Activated B cell treated with CpG ODN at 0.5 μM for 24 hours (primary cell): ENCODE measurements at places on chromosomes 2 and 18.
A peak's percentile ranks its signal among the peaks of the same experiment; 100 is the strongest.

GRCh38 chr2:17086990-17087389 lies 421.4 kb upstream of the CYRIA start:
- H3K4me1 ChIP-seq, result no peaks in the 10 kb centered on the region
- H3K27ac ChIP-seq, result no peak overlapping the region

DNA sequence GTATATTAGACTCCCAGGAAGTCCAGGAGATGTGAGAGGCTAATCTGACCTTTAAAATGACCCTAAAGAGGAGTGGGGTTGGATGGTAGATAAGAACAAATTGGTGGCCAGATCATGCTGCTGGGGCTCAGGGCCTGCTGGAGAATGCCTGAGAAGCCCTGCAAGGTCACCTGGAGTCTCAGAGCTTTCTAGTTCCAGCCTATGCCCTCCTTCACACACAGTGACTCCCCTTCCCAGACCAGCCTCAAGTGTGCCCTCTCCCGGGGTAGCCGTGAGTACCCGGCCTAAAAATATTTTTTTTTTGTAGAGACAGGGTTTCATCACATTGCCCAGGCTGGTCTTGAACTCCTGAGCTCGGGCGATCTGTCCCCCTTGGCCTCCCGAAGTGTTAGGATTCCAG lies 44.2 kb upstream of the FZD5 start:
- DNase-seq, result no peak
- no peaks in the 10 kb centered on the region for H3K36me3 ChIP-seq
- no peaks in the 10 kb centered on the region for H3K4me1 ChIP-seq
- H3K4me3 ChIP-seq, result no peak overlapping the region
- no peak overlapping the region for H3K27ac ChIP-seq

GRCh38 chr2:85998071-85998991 lies 107.4 kb downstream of the POLR1A start:
- no peaks in the 10 kb centered on the region for H3K27me3 ChIP-seq
- peak overlapping the region; percentile 66 for H3K4me3 ChIP-seq
- peaks cover 82% of the 10 kb centered on the region for H3K4me1 ChIP-seq
- no peak for DNase-seq
- H3K36me3 ChIP-seq, result no peaks in the 10 kb centered on the region

- H3K27ac ChIP-seq, result no peak overlapping the region
- peaks cover 1% of the 10 kb centered on the region for H3K27me3 ChIP-seq
- peaks cover 3% of the 10 kb centered on the region for H3K36me3 ChIP-seq
- no peak for DNase-seq
- H3K4me3 ChIP-seq, result no peak overlapping the region
- H3K4me1 ChIP-seq, result peaks cover 11% of the 10 kb centered on the region
Observed at GRCh38 chr2:32258242-32258641, 6.4 kb downstream of the NLRC4 start.

DNA sequence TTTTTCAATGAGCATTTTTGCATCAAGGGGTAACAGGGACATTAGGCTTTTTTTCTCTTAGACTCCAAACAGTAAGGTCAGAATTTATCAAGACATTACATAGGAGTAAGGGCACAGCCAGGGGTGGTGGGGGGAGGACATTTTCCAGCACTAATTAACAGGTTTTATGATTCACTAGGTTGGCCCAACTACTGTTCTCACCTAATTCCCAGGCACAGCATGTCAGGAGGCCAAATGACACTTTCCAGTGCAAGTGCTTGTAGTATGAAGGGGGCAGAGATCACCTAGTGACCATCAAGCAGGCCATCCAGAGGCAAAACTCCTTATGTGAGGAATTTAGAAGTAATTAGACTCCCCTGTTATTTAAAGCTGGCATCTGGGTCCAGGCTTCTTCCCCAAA lies 3.9 kb upstream of the MBD2 start:
- H3K4me3 ChIP-seq, result no peak overlapping the region
- no peaks in the 10 kb centered on the region for H3K27me3 ChIP-seq
- H3K36me3 ChIP-seq, result peaks cover 6% of the 10 kb centered on the region
- DNase-seq, result no peak
- no peak overlapping the region for H3K27ac ChIP-seq

- peaks cover 2% of the 10 kb centered on the region for H3K4me1 ChIP-seq
- no peak for DNase-seq
- H3K27ac ChIP-seq, result no peak overlapping the region
- H3K27me3 ChIP-seq, result peaks cover 27% of the 10 kb centered on the region
- no peak overlapping the region for H3K4me3 ChIP-seq
Observed at GRCh38 chr18:37242091-37242490, 323.5 kb downstream of the CELF4 start.

GRCh38 chr2:117065912-117066311 lies 748.6 kb upstream of the DDX18 start:
- H3K36me3 ChIP-seq, result no peaks in the 10 kb centered on the region
- H3K27me3 ChIP-seq, result no peaks in the 10 kb centered on the region
- H3K4me1 ChIP-seq, result no peaks in the 10 kb centered on the region
- no peak overlapping the region for H3K27ac ChIP-seq
- no peak for DNase-seq

DNA sequence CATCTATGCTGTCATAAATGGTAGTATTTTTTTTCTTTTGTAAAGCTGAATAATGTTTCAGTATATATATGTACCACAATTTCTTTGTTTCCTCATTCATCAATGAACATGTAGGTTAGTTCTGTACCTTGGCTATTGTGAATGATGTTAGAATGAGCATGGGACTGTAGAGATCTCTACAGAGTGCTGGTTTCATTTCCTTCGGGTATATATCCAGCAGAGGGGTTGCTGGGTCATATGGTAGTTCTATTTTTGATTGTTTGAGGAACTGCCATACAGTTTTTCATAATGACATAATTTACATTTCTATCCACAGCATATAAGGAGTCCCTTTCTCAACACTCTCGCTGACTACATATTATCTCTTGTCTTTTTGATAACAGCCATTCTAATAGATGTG lies 243.5 kb downstream of the CDH7 start:
- H3K4me1 ChIP-seq, result no peaks in the 10 kb centered on the region
- no peak for DNase-seq
- H3K36me3 ChIP-seq, result no peaks in the 10 kb centered on the region
- no peaks in the 10 kb centered on the region for H3K27me3 ChIP-seq
- no peak overlapping the region for H3K4me3 ChIP-seq
- no peak overlapping the region for H3K27ac ChIP-seq

GRCh38 chr2:238378230-238379095 lies 48.3 kb upstream of the ASB1 start:
- DNase-seq, result no peak
- no peak overlapping the region for H3K27ac ChIP-seq
- H3K27me3 ChIP-seq, result no peaks in the 10 kb centered on the region
- peaks cover 6% of the 10 kb centered on the region for H3K36me3 ChIP-seq
- H3K4me1 ChIP-seq, result peaks cover 10% of the 10 kb centered on the region

DNA sequence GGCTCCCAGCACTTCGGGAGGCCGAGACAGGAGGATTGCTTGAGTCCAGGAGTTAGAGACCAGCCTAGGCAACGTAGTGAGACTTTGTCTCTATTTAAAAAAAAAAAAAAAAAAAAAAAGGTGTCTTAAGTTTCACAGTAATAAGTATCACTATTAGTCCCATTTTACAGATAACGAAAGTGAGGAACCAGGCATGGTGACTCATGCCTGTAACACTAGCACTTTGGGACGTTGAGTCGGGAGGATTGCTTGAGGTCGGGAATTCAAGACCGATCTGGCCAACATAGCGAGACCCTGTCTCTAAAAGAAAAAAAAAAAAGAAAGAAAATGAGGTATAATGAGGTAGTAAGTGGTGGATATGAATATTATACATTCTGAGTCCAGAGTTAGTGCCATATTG lies 2.5 kb downstream of the KCNJ13 start:
- no peaks in the 10 kb centered on the region for H3K27me3 ChIP-seq
- H3K4me1 ChIP-seq, result peaks cover 22% of the 10 kb centered on the region
- H3K36me3 ChIP-seq, result peaks cover 38% of the 10 kb centered on the region
- H3K27ac ChIP-seq, result no peak overlapping the region
- DNase-seq, result no peak

DNA sequence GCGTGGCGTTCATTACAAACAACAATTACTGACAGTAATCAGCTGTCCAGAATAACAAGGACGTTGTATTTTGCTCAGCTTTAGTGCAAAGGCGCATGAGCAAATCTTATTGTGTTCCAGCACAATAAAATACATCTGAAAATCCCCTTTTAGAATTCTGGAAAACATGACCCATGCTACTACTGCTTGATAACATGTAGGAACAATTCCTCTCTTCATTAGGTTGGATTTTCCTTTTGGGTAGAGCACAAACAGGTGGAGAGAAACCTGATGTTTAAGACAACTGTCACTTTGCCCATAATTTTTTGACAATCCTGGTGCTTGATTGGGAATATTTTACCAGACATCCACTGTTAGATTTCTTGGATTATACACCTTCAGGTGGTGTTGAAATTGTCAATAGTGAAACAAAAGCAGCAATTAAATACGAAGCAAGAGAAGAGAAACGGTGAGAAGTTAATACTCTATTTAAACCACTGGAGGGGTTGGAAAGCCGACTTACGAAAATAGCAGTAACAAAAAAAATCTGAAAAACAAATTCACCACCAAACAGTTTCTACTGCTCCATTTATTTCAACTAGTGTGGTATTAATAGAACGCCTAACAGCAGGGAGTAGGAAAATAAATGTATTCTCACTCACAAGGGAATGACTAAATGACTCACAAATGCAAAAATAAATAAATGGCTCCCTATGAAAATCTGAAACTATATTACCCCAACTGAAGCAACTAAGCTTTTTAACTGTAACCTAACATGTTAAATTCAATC lies 102.7 kb downstream of the CPO start:
- no peaks in the 10 kb centered on the region for H3K36me3 ChIP-seq
- H3K27ac ChIP-seq, result no peak overlapping the region
- H3K4me3 ChIP-seq, result no peak overlapping the region
- H3K4me1 ChIP-seq, result peaks cover 6% of the 10 kb centered on the region
- peaks cover 22% of the 10 kb centered on the region for H3K27me3 ChIP-seq
- no peak for DNase-seq

DNA sequence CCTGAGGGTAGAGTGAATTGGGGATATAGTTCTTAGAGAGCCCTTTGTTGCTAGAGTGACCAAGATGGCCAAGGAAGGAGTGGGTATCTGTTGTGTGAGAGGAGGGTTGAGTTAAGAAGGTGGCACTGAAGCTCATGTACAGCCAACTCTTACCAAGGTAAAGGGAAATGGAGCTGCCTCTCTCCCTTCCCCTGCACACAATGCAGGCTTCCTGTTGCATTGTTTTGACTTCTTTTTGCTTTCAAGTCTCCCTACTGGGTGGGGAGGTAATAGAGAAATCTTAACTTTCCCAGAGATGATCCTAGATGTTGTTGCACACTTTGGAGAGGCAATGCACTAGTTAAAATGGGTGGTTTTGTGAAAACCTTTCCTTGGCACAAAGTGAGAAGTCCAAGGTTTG lies 23.8 kb downstream of the HOXD1 start:
- peaks cover 10% of the 10 kb centered on the region for H3K27me3 ChIP-seq
- H3K4me3 ChIP-seq, result no peak overlapping the region

GRCh38 chr18:68314403-68314802 lies 400.5 kb downstream of the TMX3 start:
- H3K4me1 ChIP-seq, result no peaks in the 10 kb centered on the region
- no peaks in the 10 kb centered on the region for H3K27me3 ChIP-seq

DNA sequence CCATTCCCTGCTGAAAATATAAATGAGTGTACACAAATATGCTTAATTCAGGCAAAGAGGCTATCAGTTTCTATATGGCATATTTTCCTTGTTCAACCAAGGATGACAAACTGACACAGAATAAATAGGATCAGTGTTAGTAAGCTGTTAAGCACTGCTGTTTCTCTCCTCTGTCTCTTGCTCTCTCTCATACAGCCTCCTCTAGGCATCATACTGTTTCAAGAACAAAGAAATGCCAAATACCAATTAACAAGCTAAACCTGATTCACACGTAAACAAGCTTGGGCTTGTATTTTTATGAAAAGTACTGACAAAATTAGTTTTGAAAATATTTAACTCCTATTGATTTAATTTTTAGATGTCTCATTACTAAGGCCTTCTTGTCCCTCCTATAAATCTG lies 1027.2 kb upstream of the ACVR2A start:
- no peak for DNase-seq
- no peaks in the 10 kb centered on the region for H3K27me3 ChIP-seq
- H3K27ac ChIP-seq, result no peak overlapping the region
- H3K36me3 ChIP-seq, result no peaks in the 10 kb centered on the region

DNA sequence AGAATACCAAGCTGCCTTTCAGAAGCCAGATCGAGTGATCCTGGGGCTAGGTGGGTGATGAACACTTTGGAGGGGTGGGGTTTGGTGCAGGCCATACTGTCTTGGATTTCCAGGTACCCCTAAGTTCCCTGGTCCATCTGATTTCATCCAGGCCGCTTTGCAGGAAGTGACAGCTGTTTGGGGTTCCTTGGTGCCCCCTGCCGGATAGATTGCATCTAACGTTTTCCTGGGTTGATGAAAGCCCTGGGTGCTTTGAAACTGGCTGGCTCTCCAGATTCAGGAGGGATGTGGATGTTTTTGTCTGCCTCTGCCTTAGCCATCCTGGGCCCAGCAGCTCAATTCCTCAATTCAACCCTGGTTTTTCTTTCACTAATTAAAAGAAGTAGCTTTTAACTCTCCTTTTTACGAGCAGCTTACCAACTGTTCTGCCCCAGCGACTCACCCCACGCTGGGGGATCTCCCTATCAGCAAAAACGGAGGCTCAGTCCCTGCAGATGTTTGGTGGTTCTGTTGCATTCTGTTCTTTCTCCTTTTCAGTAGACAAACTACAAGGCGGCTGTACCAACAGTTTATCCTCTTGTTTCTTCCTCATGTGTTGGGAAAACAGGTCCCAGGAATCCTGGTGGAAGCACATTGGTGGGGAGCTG lies 37.1 kb downstream of the ARHGEF4 start:
- DNase-seq, result peak; percentile 43
- H3K4me1 ChIP-seq, result peaks cover 6% of the 10 kb centered on the region
- H3K27me3 ChIP-seq, result peaks cover 4% of the 10 kb centered on the region
- H3K4me3 ChIP-seq, result peak overlapping the region; percentile 21
- no peaks in the 10 kb centered on the region for H3K36me3 ChIP-seq
- H3K27ac ChIP-seq, result no peak overlapping the region

GRCh38 chr2:176680916-176681516 lies 411.8 kb downstream of the MTX2 start:
- no peak overlapping the region for H3K27ac ChIP-seq
- H3K27me3 ChIP-seq, result peaks cover 17% of the 10 kb centered on the region
- H3K4me3 ChIP-seq, result no peak overlapping the region
- no peak for DNase-seq
- no peaks in the 10 kb centered on the region for H3K4me1 ChIP-seq
- no peaks in the 10 kb centered on the region for H3K36me3 ChIP-seq

- H3K36me3 ChIP-seq, result no peaks in the 10 kb centered on the region
- no peak overlapping the region for H3K4me3 ChIP-seq
- H3K27me3 ChIP-seq, result no peaks in the 10 kb centered on the region
- no peak for DNase-seq
Observed at GRCh38 chr2:128625963-128626759, 307.5 kb upstream of the HS6ST1 start.
